Midbrain (tissue), 1 donor: ENCODE measurements at places on chromosomes 7 and 10.
A peak's percentile ranks its signal among the peaks of the same experiment; 100 is the strongest.

- no peak for DNase-seq
These were observed 159.7 kb downstream of the ADK start for GRCh38 chr10:74310652-74311257.

GRCh38 chr10:117107238-117107637 lies 30.8 kb downstream of the VAX1 start:
- DNase-seq: no peak

- DNase-seq: no peak
These were observed 23.7 kb upstream of the EGFR start for GRCh38 chr7:54995166-54995565.

DNA sequence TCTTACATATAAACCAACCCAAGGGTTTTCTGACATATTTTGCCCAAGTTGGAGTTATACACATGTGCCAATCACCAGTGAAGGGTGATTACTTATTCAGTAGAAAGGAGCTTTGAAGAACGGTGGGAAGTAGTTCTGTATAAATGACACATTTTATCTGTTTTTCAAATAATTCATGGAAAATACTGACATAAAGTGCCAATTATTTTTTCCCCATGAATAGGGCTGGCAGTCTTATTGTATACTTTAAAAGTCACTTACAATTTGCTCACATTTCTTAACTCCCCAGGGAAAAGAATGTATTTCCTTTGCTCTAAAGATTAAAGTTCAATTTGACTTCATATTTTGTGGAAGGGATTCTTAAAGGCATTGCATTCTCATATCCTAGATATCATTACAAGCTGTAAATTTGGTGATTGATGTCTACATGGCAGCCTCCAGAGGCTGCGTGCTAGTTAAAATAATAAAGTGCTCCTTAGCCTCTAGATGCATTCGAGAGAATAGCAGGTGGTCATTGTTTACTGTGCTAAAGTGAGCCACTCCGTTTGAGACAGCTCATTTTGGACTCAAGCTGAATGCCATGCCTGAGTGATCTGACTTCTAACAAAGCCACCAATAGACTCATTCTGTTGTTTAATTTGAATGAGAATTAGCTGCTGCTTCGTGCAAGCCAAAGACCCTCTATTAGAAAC lies 148.8 kb upstream of the NRP1 start:
- no peak for DNase-seq

GRCh38 chr7:158274404-158274811 lies 313.2 kb downstream of the PTPRN2 start:
- DNase-seq: no peak

- no peak for DNase-seq
These were observed 544.5 kb upstream of the FOXK1 start for GRCh38 chr7:4137552-4137951.

DNA sequence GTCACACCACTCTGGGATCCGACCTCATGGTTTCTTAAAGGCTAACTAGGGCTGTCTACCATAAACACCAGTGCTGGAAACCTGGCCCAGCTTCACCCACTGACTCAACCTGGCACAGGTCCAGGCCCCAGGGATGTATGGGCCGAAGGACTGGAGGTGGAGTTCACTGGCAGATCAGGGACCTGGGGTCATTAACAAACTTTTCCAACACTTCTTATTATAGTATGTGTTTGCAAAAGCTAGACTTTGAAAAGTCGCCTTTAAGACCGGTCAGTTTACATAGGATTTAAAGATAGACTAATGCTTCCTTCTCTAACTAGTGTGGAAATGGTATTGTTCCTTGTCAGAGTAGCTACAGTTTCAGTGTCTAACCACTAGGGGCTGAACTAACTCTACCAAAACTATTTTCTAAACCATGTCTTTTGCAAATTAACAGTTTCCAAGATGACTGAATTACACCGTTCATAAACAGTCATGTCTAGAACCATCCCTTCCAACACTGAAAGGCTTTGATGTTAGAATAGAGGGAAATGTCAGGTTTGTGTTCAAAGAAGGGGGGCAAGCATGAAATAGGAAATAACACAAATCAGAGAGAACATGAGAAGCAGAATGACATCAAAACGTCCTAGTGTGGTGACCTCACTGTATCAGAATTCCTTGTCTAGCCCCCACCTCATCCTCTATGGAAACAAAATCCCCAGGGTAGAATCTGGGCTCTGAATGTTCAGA lies 29.7 kb downstream of the STN1 start:
- peak; percentile 60 for DNase-seq

DNA sequence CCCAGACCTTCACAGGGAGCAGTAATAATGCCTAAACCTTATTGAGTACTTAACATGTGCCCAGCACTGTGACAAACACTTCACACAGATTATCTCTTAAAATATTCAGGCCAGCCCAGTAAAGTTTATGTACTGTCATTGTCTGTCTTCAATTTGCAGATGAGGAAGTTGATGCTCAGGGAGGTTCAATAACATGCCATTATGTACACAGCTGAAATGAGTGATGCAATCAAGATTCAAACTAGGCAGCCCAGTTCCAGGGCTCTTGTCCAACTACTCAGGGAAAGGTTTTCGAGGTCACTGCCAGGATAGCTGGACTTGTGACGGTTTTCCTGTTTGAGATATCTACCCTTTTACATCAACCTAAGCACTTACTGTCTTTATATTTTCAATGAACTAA lies 56.1 kb downstream of the AUTS2 start:
- no peak for DNase-seq

DNA sequence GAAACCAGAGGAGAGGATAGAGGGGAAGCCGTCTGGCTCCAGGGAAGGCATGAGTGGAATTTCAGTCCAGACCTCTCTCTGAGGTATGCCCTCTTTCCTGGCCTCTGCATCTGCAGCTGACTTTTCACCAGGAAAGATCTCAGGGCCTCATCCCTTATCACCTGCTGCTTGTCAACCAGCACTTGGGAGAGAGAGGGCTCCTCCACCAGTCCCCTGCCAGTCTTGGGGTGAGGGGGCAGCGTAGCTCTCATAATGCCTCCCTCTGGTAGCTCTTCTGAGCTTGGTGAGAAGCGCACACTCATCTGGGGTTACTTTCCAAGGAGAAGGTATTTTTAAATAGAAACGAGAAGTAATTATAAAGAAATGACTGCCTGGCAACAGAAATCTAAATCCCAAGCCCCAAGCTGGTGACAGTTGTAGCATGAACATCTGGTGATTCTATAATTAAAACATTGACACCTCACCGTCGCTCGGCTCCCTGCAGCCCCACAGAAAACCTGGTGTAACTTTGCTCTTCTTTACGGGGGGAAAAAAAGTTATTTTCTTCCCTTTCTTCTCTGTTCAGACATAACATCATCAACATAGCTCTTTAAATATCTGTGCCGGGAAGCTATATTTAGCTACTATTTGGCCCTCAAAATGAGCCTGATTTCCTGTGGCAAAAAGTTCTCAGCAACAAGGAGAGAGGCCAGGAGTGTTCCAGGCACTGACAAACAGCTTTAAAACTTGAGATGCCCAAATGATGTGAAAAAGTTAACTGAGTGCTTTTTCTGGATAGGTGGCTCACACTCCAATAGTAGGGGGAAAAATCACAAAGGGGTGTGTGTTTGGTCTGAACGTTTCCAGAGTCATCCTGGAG lies 26.9 kb downstream of the HIP1 start:
- no peak for DNase-seq

- DNase-seq: no peak
These were observed 4.6 kb upstream of the SEMA3A start for GRCh38 chr7:84199216-84199615.

- no peak for DNase-seq
These were observed 37.8 kb downstream of the DKK1 start for GRCh38 chr10:52351914-52352330.

DNA sequence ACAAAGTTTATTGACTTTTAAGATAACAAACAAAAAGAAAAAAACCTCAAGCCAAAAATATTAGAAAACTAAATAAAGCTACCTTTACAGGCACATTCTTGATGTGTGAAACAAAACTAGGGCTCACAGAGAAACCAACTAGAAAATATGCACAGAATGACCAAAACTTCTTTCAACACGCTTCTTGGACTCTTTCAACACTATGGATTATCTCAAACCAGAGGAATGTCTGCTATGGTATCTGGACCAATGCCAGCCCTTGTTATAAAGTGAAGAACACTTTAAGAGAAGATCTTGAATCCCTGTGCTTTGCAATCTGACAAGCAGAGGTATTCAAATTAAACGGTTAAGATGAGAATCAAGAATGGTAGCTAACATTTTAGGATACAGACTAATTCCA lies 76.6 kb downstream of the DNAJC1 start:
- DNase-seq: no peak

GRCh38 chr10:10816447-10816846 lies 201.2 kb upstream of the CELF2 start:
- no peak for DNase-seq
